ENCODE measurements at places on chromosomes 3 and 15.

DNA sequence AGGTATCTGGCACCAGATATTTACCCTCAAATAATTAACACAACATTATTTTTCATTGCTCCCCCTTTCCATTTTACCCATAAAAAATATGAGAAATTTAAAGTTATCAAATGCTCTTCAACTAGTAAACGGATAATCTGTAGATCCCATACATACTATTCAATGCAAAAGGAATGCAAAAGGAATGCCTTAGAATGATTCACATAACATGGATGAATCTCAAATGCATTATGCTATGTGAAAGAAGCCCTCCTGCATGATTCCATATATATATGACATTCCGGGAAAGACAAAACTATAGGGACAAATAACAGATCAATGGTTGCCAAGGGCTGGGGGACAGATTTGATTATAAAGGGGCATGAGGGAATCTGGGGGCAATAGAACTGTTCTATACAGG is 195.7 kb downstream of the STT3B start:
- no peak for DNase-seq

DNA sequence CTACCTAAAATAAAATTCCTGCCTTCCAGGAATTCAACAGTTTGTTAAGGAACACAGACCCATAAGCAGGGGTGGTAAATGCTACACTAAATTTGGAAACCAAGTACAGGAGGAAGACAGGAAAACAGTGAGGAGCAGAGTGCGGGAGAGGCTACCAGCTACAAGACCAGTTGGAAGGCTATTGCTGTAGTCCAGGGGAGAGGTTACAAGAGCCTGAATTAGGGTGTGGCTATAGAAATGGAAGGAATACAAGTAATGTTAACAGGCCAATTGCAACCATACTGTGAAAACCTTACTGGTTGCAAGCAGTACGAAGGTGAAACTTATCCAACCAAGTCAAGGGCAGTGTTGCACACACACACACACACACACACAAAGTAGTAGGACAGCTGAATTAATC is 880 bp upstream of the ARMC8 start:
- DNase-seq = no peak

DNA sequence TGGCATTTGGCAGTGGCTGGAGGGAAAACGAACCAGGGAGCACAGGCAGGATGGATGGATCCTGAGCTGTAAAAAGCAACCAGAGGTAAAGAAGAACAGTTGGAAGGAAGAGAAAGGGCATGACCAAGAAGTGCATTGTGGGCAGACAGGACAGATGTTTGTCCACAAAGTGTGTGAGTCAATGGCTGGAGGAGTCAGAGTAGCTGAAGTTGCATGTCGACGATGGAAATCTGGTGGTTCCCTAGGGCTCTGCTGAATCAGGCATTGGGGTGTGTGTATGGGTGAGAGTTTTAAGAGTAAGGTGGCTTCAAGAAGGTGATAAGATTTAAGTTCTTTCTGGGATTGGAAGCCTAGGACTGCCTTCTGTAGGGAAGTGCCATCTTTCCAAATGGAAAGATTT is 214.0 kb upstream of the BHLHE40 start:
- DNase-seq = no peak

GRCh38 chr15:92807971-92808571 is 92.1 kb upstream of the CHD2 start:
- no peak for DNase-seq

- DNase-seq = no peak
These were observed 50.7 kb downstream of the TMEM41A start for GRCh38 chr3:185448107-185448506.

- DNase-seq = peak; percentile 26
These were observed 47.5 kb upstream of the SLC9A9 start for GRCh38 chr3:143895805-143896204.

GRCh38 chr3:127252446-127252845 is 35.4 kb downstream of the PRR20G start:
- DNase-seq = peak; percentile 37

GRCh38 chr3:30141927-30142326 is 464.5 kb upstream of the TGFBR2 start:
- no peak for DNase-seq

GRCh38 chr15:73990250-73991005 is 1.7 kb downstream of the STOML1 start:
- DNase-seq = no peak

DNA sequence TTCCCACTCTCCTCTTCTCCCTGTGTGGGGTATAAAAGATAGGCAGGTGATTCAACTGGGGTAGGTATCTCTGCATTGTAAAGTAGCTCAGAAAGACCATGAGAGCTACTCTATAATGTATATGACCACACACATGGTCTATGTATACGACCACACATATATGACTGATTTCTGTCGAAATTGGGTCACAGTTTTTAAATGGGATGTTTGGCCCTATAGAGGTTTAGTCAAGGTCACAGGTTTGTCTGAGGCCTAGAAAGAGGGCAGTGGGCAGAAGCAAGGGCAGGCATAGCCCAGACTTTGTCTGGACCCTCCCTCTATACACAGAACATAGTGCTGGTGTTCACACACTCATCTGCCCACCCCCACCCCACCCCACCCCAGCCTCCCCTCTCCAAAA is 4.4 kb downstream of the LAMP3 start:
- no peak for DNase-seq

DNA sequence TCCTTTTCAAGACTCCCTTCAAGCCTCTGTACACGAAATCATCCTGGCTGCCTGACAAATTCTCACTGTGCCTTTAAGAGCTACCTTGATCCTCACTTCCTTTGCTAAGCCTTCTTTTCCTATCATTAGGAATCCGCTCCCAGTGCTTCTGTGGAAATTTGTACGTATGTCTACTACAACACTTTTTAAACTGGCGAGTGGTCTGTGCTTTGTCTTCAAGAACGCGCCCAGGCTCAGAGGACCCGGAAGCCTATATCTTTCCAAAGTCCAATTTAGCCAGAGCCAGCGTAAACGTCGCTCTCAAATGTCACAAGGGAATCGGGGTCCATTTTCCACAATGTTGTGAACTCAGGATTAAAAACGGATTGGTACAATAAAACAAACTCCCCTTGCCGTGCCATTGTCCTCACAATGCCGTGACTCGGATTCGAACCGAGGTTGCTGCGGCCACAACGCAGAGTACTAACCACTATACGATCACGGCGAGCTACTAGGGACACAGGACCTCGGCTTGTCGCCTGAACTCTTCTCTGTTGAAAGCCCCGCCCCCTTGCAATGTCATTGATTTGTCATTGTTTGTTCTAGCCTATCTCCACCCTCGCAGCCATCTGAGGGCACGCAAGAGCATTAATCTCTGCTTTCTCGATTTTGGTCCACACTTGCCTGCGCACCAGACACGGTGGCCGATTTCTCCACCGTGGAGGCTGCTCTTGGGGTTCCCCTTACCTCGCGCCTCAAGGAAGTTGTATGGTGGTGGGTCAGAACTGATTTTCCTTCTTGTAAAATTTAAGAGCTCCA is 12.4 kb upstream of the SHF start:
- peak; percentile 96 for DNase-seq

- no peak for DNase-seq
These were observed 4.7 kb upstream of the EBLN2 start for GRCh38 chr3:73056845-73057150.

DNA sequence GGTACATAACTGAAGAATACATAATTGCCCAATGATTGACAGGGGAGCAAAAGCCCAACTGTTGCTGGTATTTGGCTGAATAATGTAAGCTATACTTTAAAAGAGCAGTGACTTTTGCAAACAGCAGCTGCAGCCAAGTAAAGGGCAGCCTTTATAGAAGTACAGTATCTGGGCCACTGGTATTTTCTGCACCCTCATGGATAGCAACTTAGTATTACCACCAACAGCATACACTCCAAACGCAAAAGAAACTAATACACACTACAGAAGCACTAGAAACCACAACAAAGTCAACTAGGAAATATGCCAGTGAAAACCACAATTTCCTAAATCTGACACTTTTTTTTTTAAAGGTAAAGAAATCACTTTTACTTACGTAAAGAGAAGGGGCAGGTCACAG is 206.1 kb downstream of the TIGIT start:
- no peak for DNase-seq

DNA sequence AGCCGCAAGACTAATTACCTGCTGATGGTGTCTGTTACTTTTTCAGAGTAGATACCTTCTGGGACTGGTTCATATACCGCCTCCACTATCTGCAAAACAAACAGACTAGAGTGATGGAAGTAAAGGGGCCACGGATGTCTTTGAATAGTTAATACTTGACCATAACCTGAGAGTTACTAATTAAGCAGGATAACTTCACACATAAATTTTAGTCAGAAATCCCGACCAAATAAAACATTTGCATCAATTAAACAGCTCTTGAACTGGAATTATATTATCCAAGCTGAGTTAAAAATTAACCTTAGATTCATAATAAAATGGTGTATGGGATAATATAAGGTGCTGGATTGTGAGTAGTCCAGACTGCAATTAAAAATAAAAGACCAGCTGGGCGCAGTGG is 167.7 kb downstream of the NEK10 start:
- no peak for DNase-seq

DNA sequence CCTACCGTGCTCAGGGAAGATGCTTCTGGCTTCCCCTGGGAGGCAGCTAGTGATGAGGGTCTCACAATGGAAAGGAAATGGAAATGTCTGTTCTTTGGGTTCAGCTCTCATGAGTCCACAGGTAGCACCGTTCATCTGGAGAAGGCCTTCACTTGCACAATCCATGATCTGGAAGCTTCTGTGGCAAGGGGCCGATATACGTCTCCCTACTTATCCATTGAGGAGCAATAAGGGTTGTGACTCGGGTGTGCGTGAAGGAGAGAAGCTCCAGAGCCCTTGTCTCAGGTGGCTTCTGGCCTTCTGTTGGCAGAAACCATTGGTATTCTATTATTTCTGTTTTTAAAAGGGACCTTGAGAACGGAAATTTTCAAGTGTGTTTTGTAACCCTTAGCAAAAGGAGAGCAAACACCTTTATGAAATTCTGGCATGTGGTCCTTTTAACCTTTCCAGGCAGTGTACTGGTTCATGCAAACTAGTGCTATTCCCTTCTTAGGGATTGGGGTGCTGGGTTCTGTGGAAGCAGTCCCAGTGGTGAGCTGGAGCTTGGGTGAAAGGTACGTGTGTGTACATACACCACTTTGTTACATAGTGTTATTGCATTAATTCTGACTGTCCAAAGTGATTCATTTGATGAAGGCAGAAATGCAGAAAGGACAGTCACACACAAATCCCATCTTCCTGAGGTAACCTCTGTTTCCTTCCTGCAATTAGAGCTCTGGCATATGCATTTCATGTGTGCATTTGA is 32.5 kb downstream of the KLF13 start:
- no peak for DNase-seq

- no peak for DNase-seq
These were observed 17.8 kb upstream of the RHCG start for GRCh38 chr15:89514186-89514585.

GRCh38 chr3:172125963-172126457 is 86.6 kb downstream of the FNDC3B start:
- DNase-seq = no peak

DNA sequence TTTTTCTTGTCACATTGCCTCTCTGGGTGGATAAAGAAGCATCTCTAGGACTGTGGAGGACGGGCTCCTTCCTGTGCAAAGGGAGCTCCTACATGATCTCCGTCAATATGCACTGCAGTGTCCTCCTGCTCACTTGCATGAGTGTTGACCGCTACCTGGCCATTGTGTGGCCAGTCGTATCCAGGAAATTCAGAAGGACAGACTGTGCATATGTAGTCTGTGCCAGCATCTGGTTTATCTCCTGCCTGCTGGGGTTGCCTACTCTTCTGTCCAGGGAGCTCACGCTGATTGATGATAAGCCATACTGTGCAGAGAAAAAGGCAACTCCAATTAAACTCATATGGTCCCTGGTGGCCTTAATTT is 478 bp downstream of the GPR15 start:
- DNase-seq = peak; percentile 74

GRCh38 chr15:70140543-70141375 is 43.0 kb upstream of the TLE3 start:
- no peak for DNase-seq

DNA sequence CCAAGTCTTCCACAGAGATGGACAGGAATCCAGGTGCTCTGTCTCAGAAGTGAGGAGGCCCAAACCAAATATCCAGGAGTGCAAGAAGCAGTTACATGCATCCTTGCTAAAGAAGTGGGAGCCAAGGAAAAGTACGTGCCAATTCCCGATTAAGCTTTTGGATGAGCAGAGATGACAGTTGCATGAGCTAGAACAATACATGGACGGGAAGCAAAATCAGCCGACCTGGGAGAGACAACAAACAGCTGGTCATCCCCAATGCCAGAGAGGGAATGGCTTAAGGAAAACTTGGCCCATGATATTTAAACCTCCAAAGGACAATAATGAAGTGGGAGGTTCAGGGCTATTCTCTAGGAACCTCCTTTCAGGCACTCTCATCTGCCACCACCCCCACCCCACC is 86.0 kb upstream of the ABHD17C start:
- DNase-seq = no peak

DNA sequence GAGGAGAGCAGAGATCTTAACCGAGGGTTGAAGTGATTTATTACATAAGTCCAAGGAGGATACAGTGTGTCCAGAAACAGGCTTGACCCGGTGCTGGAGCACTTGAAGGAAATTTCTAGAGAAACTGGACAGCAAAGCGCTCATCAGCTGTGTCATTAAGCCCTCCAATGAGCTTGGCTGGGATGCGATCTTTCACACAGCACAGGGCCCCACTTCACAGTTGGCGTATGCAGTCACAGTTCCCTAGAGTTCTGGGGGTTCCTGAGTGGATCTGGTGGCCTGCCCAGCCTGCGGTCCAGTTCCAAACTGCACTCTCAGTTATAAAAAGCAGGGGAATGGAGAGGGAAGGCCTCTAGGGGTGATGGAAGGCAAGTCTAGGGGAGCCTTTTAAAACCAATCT is 13.6 kb downstream of the ST8SIA2 start:
- DNase-seq = no peak

DNA sequence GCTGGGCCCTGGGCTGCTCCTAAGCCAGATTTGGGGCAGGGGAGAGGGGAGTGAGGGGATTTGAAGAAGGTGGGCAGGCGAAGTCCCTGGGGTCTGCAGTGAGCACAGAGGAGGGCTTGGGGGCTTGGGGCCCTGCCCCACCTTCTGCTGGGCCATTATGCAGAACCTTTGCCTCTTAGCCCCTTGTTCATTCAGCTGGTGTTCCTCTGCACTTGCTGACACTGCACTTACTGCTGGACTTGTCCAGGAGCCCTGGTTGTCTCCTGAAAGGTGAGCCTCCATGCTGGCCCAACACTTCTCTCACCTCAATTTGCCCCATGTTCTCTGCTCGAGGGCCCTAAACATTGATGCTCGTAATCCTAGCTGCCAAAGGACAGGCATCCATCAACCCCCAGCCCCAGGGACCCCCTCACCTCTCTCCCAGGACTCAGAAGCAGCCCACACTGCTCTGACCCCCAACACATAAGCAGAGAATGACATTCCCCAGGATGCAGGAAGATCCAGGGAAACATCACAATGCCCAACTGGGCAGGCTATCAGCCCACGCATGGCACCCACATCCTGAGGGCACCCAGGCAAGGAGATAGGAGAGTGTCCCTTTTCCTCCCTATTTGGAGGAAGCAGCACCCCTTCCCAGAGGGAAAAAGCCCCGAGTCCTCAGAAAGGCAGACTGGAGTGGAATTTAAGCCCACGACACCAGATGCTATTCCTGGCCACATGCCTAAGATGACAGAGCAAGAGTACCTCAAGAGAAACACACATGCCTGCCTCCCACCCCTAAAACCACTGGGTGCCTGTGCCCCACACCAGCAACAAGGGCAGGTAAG is 76.8 kb downstream of the ADCY5 start:
- no peak for DNase-seq

GRCh38 chr3:142279965-142280590 is 54.7 kb upstream of the GK5 start:
- DNase-seq = peak; percentile 84

- no peak for DNase-seq
These were observed 114.5 kb upstream of the GADL1 start for GRCh38 chr3:31008994-31009393.

GRCh38 chr3:159668990-159669476 is 319.6 kb upstream of the IL12A start:
- DNase-seq = no peak

All from SK-N-DZ (cell line).